Suprapubic skin (tissue), 4 donors: ENCODE measurements at places on chromosomes 11 and 22.

DNA sequence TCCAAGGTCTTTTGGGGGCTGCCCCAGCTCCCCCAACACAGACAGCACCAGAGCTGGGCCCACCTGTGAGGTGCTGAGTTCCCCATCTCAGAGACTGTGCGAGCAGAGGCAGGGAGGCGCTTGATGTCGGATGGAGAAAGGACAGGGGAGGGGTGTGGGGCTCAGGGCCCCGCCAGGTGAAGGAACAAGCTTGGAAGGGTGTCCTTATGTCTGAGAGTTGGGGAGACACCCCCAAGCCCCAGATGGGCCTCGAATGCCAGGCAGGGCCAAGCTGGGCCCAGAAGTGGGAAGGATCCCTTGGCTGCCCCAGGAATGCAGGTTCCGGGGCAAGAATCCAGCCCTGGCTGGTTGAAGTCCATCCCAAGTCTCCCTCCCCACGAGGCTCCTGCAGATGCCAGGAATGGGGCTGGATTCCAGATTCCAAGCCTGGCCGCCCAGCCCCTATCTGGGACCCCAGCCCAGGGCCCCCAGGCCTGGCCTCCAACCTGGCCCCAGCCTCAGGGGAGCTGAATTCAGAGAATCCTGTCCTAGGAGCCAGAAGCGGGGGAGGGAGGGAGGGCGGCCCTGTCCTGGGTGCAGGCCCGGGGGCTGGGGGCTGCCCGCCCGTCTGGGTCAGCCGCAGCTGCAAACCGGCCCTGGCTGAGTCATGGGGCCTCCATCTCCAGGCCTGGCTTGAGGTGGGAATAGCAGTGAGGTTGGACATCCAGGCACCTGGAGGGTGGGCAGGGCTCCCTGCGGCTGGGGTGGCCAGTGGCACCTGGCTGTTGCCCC is 50.9 kb downstream of the CDKN1C start:
- no peak for DNase-seq

GRCh38 chr22:50473088-50473487 is 1.7 kb downstream of the SBF1 start:
- DNase-seq: no peak

- no peak for DNase-seq
Measured at GRCh38 chr11:44943696-44944095, 7.0 kb downstream of the TP53I11 start.

DNA sequence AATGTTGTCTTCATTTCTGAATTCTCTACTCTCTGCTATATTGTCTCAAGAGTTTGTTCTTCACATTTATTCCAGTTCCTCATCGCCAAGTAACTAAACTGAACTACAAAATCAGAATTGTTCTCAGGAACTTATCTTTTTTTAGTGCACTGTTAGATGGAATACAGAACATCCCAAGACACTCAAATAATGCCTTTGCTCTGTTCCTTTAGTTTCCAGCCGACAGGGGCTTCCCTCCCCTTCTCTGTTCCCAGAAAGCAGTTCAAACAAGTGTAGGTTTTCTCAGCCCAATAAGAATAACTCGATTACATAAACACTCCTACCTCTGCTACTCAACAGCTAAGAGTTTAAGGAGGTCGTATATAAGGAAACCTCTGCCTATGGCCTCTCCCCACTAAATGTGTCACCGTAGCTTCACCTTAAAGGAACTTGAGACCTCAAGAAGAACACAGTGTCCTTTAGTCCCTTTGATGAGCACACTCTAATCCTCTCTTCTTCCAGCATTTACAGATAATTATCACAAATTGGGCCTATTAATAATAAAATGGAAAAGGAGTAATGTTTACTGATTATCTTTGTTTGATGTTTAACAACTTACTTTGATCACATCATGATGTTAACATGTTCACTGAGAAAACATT is 6.9 kb downstream of the POU2AF3 start:
- DNase-seq: no peak

DNA sequence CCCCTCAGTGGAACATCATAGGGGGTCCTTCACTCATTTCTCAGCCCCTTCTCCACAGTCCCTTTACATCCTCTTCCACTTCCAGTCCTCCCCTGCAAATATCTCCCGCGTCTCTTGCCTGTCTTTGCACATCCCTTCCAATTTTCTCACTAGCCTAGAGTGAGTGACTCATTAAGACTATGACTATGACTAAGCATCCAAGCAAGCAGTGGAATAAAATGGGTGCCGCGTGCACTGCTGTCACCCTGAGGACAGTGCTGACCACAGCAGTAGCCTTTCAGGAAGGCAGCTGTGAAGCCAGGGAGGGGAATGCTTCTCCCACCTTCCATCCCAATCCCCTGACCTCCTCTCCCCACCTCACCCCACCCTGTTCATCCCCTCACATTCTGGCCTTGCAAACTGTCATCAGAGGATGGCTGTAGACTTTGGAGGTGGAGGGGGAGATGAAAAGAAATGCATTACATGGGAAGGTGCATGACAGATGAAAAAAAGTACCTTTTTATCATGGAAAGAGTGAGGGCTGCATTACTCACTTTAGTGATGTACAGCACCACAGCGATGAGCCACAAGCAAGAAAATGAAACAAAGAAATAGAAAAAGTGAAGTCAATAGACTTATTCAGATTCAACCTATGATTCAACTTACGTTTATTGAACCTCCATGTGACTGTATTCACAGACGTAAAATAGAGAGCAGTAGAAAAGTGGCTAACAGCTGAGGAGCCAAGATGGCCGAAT is 948.2 kb downstream of the NTM start:
- DNase-seq: no peak
